ENCODE measurements at places on chromosomes 4 and X.

DNA sequence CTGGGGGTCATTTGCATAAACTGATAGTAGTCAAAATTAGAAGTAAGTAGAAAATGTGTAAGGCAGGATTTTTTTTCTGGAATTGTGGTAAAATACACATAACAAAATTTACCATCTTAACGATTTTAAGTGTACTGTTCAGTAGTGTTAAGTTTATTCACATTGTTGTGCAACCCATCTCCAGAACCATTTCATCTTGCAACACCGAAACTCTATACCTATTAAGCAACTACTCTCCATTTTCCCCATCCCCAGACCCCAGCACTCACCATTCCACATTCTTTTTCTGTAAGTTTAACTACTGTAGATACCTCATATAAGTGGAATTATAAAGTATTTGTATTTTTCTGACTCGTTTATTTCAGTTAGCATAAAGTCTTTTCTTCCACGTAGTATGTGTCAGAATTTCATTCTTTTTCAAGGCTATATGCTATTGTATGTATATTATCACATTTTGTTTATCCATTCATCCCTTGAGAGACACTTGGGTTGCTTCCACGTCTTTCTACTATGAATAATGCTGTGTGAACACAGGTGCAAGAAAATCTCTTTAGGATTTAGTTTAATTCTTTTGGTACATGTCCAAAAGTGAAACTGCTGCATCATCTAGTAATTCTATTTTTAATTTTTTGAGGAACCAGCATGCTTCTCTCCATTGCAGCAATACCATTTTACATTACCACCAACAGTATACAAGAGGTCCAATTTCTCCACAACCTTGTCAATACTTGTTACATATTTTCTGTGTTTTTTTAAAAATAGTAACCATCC lies 39.1 kb upstream of the NSUN7 start:
- peak; percentile 50 for DNase-seq

- no peak for DNase-seq
These were observed 42.5 kb downstream of the UNC5C start for GRCh38 chr4:95506264-95506663.

GRCh38 chrX:63186137-63186536 lies 165.0 kb downstream of the SPIN4 start:
- peak; percentile 0 for DNase-seq

GRCh38 chr4:86554646-86555045 lies 39.5 kb upstream of the PTPN13 start:
- peak; percentile 66 for DNase-seq

DNA sequence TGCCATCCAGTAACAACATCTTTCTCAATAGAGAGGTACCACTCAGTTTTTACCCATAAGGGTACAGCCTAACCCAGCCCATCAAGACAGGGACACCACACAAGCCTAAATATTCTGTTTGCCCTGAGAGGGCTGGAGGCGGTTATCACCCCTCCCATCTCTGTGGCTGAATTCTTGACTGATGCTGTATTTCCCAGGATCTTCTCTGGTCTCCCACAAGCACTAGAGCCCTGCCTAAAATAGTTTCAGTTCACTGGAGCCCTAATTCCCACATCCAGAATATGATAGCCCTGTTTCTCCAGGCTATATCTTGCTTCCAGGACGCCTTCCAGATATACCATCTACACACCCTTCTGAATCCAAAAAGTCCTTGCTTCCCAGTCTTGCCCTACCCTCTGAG lies 91.6 kb upstream of the NMU start:
- no peak for DNase-seq

- no peak for DNase-seq
These were observed 46.5 kb downstream of the BEND2 start for GRCh38 chrX:18174209-18174608.

DNA sequence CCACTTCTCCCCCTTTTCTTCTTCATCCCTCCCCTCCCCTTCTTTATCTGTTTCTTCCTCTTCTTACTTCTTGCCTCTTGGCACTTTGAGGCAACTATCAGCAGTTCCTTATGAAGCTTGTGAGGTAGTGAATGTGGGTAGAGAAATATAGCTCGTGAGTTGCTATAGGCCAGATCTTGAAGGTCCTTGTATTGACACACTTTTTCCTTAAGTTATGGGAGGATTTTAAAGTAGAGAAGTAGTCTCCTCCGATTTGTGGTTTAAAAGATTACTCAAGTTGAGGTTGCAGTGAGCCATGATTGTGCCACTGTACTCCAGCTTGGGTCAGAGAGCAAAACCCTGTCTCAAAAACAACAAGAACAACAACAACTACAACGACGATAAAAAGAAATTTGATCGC lies 3.4 kb upstream of the RRAGB start:
- peak; percentile 18 for DNase-seq

GRCh38 chrX:39848243-39848642 lies 249.5 kb downstream of the BCOR start:
- no peak for DNase-seq

- no peak for DNase-seq
These were observed 61.2 kb downstream of the TMEM150C start for GRCh38 chr4:82500435-82501153.

DNA sequence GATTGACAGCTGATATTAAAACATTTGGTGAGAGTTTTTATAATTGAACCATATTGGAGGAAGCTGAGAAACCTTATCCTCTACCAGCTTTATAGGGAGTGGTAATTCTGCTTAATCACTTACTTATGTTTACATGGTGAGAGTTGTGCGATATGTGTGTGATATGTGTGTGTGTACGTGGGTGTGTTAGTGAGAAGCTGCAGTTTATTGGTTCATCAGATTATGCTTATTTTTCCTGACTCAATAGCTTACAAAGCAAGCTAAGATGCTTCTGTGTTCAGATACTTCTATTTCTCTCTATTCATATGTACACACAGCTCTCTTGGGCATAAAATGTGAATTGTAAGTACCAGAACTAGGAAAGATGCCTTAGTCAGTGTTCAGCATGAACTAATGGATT lies 343.7 kb downstream of the GRIA2 start:
- DNase-seq: no peak

DNA sequence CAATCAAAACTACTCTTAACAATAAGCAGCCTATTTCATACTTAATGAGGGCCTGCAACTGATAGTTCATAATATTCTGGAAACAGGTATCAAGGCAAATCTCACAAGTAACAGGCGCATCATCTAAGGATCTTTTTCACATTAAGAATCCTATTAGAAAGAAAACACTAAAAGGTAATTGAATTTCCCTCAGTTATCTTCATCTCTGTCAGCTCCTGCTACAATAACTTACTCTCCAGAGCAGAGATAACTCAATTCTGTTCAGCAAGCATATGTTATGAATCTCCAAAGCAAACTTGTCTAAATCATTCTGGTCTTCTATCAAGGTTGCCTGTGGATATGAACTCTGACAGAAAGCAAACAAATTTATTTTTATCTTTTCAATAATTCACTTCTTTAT lies 126.1 kb downstream of the MAB21L2 start:
- no peak for DNase-seq

GRCh38 chrX:108892501-108892900 lies 156.1 kb upstream of the IRS4 start:
- no peak for DNase-seq

GRCh38 chrX:41086627-41086932 lies 1.3 kb downstream of the USP9X start:
- peak; percentile 82 for DNase-seq

GRCh38 chrX:23317799-23318724 lies 16.6 kb upstream of the PTCHD1 start:
- peak; percentile 55 for DNase-seq

- DNase-seq: no peak
These were observed 715.4 kb downstream of the GRXCR1 start for GRCh38 chr4:43607827-43608461.

- DNase-seq: no peak
These were observed 1384.8 kb downstream of the FAM133A start for GRCh38 chrX:95058815-95059214.

DNA sequence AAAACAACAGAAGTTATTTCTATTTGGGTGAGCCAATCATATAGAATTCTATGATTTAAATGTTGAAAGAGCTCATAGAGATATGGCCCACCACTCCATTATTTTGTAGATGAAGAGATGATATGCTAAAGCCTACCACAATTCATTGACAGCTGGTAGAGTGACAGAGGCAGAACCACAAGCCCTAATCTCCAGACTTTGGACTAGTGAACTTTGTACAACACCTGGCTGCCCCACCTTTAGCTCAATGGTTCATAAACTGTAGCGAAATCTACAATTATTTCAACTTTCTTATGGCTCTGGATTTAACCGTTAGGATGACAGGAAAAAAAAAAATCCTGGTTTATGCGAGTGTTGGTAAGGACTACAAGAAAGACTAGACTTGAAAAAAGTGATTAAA lies 50.9 kb downstream of the PRKG2 start:
- DNase-seq: no peak

DNA sequence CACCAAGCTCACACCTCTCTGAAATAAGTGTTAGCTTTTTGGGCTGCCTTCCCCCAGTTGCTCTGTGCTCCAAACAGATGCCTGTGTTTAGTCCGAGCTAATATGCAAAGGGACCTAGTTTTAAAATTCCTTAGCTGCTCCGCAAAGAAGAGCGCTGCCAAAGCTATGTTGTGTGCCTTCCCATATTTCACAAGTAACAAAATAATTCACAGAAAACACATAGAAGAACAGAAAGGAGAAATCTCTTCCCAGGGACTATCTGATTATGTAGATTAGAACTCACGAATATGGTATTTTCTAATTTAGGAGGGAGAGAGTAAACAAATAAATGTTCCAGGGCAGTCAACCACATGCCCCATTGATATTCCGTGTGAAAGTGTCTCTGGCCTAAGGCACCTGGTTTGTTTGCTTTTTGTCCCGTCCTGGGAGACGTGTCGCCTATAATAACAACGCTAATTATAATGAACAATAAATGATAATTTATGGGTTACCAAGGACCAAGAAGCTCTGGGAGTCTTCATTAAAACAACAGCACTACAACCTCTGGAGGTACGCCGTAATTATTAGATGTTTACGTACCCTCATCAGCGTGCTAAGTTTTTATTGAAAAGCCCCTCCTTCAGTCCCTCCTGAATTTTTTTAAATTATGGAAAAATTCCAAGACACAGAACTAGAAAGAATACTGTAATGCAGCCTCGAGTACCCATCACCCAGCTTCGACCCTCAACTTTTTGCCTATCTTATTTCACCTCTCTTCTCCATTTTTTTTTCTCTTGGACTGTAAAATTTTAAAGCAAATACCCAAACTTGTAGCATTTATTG lies 1.2 kb upstream of the CCNG2 start:
- no peak for DNase-seq

GRCh38 chrX:40094041-40094899 lies 3.5 kb downstream of the BCOR start:
- DNase-seq: peak; percentile 90

GRCh38 chr4:80610845-80611677 lies 275.5 kb downstream of the CFAP299 start:
- peak; percentile 1 for DNase-seq

- peak; percentile 11 for DNase-seq
These were observed 184.5 kb downstream of the KIT start for GRCh38 chr4:54842226-54842625.

GRCh38 chr4:83083925-83084475 lies 30.5 kb downstream of the PLAC8 start:
- DNase-seq: peak; percentile 82

GRCh38 chrX:45986081-45986480 lies 559.1 kb downstream of the ZNF674 start:
- no peak for DNase-seq

DNA sequence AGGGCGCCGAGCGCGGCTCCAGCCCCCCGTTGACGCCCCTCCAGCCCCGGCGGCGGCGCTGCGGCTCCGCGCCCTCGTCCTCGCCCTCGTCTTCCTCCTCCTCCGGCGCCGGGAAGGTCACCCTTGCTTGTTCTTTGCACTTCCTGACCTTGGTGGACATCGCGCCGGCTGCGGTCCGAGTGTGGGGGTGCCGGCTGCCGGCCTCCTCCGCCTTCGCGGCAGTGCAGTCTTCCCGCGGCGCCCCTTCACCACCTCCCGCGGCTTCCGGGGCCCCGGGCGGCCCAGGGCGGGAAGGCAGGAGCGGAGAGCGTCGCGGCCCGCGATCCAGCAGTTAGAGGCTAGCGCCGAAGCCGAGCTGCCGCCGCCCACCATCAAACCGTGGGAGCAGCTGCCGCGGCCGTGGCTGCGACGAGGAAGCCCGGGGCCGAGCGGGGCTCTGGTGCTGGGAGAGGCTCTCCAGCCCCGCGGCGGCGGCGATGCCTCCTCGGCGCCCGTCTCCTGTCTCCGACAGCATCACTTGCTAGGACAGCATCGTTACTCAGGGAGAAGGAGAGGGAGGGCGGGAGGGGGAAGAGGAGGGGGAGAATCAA lies at the start of gene TRPC3:
TSS of gene TRPC3 (minus strand) at position 540 of the 590 bp plus-strand sequence. CDS start at position 160, 380 bp downstream.
- DNase-seq: peak; percentile 42

GRCh38 chrX:136480383-136480782 lies 7.4 kb upstream of the BRS3 start:
- no peak for DNase-seq

DNA sequence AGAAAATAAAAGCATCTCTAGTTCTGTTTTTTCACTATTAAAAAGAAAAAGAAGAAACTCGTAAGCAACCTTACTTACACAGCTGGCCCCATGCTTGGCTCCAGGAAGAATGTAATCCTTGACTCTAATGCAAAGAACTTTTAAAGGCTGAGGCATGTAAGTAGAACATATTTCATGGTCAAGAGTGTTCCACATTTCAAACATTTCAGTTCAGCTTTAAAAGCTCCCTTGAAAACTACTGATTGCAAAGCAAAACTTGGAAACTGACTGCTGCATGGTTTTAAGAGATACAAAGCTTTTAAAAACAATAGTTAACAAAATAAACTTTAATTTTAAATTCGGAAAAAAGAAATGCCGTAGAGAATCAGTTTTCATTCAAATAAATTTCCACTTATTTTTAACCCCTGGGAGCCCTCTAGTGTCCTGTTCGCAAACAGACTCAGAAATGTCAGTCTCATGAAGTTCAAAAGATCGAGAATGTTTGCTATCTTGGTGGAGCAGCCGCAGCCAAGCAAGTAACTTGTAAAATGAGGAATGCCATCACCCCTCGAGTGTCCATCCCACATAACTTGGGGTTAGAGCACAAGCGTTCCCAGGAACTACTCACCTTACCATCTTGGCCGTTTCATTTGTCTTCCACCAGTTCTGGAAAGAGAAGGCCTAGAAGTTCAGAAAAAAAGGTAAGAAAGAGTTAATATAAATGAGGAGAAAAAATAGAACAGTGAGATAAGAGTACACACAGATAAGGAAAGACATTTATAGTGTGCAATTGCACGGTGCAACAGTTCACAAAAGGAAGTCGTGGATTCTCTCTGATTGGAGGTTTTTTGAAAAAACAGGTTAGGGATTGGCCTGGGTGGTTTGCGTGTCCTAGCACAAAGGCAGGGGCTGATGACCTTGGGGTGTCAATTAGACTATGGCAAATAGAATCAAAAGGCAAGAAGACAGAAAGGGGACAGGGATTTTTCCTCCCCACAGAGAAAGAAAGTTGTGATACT lies at the start of gene GASK1B:
TSS of gene GASK1B (minus strand) at position 765 of the 998 bp plus-strand sequence. CDS start 1,650 bp downstream, outside the sequence.
- peak; percentile 88 for DNase-seq

GRCh38 chr4:123215536-123215935 lies 181.1 kb upstream of the SPRY1 start:
- no peak for DNase-seq
